ENCODE measurements at places on chromosomes 4 and X.

GRCh38 chr4:88017516-88018297 is 10.3 kb downstream of the PKD2 start:
- no peak for DNase-seq

DNA sequence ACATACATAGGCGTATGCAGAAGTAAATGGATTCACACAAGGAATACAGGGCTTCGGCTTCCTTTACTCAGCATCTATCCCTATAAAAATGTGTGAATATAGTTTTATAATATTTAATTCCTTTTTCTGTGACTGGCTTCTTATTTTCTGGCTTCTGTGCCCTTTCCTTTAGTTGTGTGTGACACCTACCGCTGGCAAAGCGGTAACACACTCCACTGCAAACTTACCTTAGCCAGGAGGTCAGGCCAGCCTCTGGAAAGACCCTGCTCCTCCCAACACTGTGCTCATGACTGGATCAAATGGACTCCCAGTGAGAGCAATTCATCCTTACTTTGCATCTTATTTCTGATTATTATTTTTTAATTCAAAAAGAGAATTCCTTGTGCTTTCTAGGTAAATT is 244.2 kb downstream of the ANK2 start:
- DNase-seq: no peak

DNA sequence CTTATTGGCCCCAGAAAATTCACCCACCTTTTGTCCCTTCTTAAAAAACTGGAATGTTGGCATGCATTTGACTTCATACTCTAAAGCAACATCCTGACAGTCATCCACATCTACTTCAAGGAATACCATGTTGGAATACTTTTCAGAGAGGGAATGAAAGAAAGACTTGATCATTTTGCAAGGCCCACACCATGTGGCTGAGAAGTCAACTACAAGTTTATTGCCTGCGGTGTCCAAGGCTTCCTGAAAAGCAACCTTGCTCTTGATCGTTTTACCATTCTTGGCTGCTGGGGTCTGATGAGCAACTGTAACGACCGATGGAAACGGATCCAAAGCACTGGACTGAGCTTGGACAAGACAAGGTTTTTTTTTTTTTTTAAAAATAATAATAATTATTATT is 9.3 kb downstream of the SEPTIN11 start:
- DNase-seq: no peak

GRCh38 chr4:140944199-140944515 is 188.0 kb upstream of the TBC1D9 start:
- DNase-seq: no peak

DNA sequence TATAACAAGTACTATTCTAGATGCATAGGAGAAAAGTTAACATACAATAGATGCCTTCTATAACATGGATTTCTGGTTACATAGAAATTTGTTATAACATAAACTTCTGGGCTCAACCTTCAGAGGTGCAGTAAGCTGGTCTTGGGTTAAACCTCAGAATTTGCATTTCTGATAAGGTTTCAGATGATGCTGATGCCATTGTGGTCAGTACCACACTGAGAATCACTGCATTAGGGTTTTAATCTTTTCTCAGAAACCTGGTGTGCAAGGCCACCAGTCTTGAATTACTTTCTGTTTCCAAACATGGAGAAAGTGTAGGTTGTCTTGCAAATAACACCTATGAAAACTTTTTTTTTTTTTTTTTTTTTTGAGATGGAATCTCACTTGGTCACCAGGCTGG is 146.2 kb downstream of the SPOCK3 start:
- no peak for DNase-seq
